ENCODE measurements at places on chromosomes 7 and 10.

- peak; percentile 28 for DNase-seq
These were observed 304.4 kb upstream of the C7orf33 start for GRCh38 chr7:148286150-148286549.

- DNase-seq: no peak
These were observed 905.7 kb upstream of the ZNF722 start for GRCh38 chr7:63092951-63093350.

GRCh38 chr7:114409750-114410149, 4.9 kb upstream of the FOXP2 start:
- no peak for DNase-seq

DNA sequence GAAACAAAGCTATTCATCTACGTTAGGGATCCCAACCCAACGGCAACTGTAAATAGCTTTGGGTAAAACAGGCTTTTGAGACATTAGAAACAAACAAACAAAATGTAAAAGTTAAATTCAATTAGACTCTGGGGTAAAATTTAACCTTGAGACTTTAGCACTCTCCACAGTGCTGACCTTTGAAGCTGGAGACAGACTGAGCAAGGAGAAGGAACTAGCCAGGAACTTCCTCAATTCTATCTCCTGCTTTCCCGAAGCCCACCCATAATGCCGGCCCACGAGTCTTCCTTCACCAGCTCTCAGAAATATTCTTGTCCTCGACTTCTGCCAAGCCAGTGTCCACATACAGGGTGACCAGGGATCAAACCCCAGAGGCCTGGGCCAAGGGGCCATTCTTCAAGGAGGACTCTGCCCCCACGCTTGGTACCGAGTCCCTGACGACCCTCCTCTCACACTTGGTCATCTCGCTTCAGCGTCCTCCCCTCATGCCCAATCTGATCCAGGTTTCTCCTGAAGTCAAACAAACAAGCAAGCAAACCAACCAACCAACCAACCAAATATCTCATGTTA, 114.1 kb downstream of the HIPK2 start:
- no peak for DNase-seq

DNA sequence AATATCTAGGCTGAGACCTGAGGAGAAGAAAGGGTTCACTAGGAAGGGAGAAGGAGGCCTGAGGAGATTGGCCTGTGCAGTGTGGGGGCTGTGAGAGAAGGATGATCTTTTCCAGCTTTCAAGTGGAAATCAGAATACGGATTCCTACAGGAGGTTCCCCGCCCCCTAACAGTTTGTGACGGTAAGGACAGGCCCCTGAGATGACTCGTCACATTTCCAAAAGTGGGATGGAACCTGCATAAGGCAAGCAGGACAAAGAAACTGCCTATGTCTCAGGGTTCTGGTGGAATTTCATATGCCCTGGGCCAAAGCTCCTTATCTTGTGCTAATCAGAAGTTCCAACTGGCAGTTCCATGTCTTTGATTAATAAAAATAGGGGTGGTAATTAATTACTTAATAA, 275.6 kb downstream of the SNX10 start:
- DNase-seq: no peak

DNA sequence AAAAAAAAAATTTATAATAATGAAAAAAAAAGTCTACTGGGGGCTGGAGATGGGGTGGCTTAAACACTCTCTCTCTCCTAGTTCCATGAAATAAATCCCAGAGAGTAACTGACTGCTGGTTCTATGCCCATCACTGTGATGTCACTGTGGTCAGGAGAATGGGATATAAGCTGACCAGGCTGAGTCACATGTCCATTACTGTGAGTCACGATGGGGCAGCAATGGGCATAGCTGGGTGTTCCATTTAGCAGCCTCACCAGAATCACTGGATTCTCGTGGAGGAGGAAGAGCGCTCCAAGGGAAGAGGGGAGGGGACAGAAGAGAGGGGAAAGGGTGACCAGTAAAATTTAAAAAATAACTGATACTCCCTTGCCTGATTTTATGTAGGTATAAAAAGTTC, 37.1 kb downstream of the MASTL start:
- DNase-seq: no peak

- peak; percentile 91 for DNase-seq
These were observed 10.0 kb downstream of the SFTPD start for GRCh38 chr10:79938728-79939406.

- DNase-seq: no peak
These were observed 47.6 kb upstream of the NANOS1 start for GRCh38 chr10:118981946-118982345.

DNA sequence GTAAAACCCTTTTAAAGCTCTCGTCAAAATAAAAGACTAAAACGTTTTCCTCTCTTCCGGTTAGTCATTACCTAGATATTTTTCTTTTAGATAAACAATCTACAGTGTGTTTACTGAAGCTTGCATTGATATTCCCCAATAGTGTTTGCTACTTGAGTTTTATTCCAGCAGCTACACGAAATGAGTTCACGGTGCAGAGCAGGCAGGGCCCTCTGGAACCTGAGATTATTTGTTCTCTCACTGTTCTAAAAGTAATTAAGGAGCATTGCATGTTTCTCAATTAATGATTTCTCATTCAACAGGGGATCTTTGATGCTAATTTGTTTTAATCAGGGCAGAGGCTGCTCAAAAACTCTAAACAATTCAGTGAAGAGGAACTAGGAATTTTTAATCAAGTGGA, 319.7 kb downstream of the GFRA1 start:
- no peak for DNase-seq

DNA sequence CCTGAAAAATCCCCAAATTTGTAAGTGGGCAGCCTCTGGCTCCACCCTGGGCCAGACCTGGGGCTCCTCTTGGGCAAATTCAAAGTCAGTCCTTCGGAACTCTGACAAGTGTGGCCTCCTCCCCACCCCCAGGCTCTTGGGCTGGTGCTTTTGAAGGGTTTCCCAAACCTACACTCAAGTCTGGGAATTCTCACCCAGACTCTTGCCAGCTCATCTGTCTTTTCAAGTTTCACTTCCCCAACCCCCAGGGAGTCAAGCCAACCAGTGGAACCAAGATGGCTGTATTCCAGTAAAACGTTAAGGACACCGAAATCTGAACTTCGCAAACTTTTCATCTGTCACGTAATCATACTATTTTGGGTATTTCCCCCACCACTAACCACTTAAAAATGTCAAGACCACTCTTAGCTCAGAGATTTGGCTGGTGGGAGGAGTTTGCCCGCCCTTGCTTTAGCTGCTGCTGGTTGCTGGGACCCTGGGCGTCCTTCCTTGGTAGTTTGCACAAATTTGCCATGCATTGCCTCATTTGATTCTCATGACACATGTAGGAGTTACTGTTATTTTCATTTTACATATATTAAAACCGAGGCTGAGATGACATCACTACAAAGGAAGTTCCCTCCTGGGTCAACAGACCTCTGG, 1.7 kb upstream of the MYO1G start:
- DNase-seq: peak; percentile 98

GRCh38 chr7:105487579-105488571, 34.2 kb downstream of the PUS7 start:
- DNase-seq: peak; percentile 46

- no peak for DNase-seq
These were observed 49.6 kb downstream of the ABCB5 start for GRCh38 chr7:20665096-20665495.

DNA sequence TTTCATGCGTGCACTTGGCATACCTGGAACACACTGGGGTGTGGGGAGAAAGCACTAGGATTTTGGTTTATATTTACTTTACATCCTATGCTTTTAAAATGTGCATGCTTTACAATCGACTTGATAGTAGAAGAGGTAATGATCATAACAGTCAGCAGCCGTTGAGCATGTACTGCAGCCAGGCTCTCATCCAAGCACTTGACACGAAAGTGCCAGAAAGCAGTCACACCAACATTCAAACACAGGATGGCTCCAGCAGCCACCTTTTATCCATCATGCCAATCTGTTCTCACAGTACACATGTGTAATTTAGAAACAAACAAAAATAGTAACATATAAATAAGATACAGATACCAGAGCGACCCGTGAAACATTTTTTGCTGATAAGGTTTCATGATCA, 1.2 kb upstream of the FAM241B start:
- DNase-seq: no peak

GRCh38 chr7:20404320-20404719, 73.6 kb downstream of the ITGB8 start:
- no peak for DNase-seq

DNA sequence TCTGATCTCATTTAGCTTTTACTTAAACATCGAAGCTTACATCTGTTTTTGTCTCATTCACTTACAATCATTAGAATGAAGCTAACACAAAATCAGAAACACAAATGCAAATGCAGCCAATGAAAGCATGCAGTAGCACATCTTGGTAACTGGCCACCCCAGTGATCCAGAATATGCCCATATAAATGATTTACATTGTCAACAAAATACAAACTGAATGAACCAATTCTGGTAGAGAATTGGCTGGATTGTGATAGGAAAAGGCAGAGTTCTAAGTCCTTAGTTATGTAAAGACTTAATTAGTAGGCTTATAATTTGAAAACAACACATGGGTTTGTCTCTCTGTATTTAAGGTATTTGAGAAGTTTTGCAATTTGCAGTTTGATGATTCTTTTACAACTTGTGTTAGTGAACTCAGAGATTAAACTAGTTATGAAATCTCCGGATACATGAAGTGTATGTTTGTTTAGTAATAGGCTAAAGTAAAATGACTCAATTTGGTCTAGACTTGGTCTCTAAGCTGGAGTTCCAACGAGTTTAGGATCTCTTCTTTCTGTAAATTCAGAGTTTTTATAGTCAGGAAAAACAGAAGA, 21.2 kb downstream of the TECTB start:
- DNase-seq: no peak

DNA sequence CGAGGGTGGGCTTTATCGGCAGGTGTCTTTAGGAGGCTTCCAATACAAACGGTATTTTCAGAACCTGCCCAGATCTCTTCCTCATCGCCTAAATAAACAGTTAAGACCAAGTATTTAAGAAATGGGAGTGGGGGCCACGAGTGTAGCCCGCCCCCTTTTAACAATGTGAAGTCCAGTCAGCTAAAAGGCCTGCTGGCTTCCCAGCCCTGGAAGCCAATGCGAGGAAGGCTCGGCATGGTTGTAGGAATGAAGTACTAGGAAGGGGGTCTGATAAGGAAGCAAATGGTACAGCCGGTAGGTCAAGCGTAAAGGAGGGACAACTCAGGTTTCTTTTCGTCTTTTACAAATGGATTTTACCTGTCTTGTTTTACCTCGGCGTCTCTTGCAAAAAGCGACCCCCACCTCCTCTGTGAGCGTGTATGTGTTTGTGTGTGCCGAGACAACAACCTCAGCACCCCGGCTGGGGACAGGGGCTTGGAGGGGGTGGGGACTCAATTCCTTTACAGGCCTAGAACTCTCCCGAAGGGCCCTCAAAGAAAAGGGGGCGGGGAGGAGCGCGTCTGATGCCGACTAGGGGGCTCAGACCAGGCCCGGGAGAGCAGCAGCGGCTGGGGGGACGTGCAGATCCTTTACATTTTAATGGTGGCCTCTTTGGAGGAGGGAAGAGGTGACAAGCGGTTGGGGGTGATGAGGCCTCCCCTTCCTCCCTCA, 147.6 kb downstream of the GPR85 start:
- no peak for DNase-seq

GRCh38 chr7:131506597-131506996, 49.8 kb downstream of the PODXL start:
- no peak for DNase-seq

GRCh38 chr7:42549866-42550485, 313.0 kb upstream of the GLI3 start:
- DNase-seq: no peak

GRCh38 chr7:151373599-151373998, 32.0 kb downstream of the NUB1 start:
- DNase-seq: no peak

GRCh38 chr10:132411561-132412253, 14.7 kb downstream of the PWWP2B start:
- no peak for DNase-seq

DNA sequence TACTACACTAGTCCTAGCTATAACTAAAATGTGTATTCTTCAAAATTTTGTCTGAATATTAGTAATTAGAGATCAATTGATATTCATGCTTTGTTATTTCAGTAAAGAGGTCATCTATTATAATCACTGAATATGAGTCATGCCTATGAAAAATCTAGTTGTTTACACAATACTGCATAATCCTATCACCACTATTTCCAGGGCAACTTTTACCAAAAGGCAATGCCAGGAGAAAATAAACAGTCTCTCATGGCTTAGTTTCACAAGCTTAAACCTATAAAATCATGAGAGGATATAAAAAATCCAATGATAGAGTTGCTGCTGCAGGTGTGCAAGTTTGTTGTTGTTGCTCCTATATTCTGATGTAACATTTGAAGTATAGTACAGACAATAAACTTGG, 149.9 kb upstream of the COL1A2 start:
- DNase-seq: no peak

DNA sequence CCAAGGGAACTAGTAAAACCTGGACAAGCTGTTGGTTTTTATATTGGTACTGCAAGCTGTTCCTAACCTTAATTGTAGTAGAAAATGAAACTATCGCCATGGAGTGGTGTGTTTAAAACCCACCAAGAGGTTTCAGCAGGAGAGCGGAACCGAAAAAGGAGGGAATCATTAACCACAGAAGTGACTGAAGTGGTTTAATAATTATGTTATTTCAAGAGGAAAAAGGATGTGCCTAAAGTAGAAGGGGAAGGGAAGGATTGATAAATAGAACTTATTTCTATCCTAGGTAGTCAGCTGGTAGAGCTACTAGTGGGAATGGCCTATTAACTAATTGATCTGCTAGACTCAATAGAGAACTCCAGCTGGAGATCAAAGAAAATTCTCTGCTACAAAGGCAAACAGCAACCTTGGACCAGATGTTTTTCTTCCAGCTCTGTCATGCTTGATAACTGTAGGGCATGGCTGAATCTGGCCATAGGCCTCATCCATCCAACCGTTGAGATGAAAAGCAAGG, 91.8 kb downstream of the BAMBI start:
- DNase-seq: no peak

GRCh38 chr10:98078774-98079173, 48.4 kb upstream of the CRTAC1 start:
- DNase-seq: no peak

DNA sequence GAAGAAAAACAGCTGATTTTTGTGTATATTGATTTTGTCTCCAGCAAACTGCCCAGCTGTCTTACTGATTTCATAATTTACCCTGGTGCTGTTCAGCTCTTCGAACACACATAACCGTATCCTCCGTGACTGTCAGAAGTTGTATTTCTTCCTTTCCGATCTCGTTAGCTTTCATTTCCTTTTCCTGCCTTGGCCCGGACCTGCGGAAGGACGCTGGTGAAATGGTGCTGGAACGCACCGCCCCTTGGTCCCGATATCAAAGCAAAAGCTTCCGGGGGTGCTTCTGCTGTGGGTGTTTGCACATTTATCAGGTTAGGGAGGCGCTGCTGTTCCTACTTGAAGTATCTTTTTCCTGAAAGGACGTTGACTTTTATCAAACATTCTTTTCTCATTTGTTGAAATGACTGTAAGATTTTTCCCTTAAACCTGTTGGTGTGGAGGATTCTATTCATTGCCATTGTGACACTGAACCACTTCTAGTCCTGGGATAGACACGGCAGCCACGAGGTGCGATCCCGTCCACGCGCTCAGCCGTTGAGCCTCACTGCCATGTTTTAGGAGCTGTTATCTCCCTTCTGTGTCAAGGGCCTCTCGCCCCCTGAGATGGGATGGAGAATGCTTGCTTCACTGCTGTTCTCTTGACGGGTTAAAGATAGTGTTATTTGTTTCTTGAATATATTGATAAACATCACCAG, 72.6 kb downstream of the FOXL3 start:
- DNase-seq: peak; percentile 35

Measured in NB4 (cell line).